ENCODE measurements at places on chromosomes 4 and X. TPM values are rescaled to one million over a fixed set of nuclear protein-coding genes. Genes with fewer than 3 reads are reported as not detected.
A peak's percentile ranks its signal among the peaks of the same experiment; 100 is the strongest.

GRCh38 chr4:79987401-79987800 is 85.6 kb downstream of the ANTXR2 start:
- no peaks in the 10 kb centered on the region for H3K4me1 ChIP-seq
- DNase-seq, result no peak
- no peaks in the 10 kb centered on the region for H3K36me3 ChIP-seq
- H3K4me3 ChIP-seq, result no peak overlapping the region
- H3K27ac ChIP-seq, result no peak overlapping the region
- H3K27me3 ChIP-seq, result no peaks in the 10 kb centered on the region

The FGF13 gene
- total RNA-seq, result 13.1 TPM

The UGT2B10 gene
- not detected for total RNA-seq

- H3K4me3 ChIP-seq, result no peak overlapping the region
- H3K27ac ChIP-seq, result no peak overlapping the region
- no peaks in the 10 kb centered on the region for H3K4me1 ChIP-seq
Measured at GRCh38 chr4:109411964-109412363, 21.7 kb upstream of the SEC24B start.

The FOXR2 gene
- not detected for total RNA-seq

The ARX gene
- total RNA-seq, result 0.33 TPM

- no peak overlapping the region for H3K4me3 ChIP-seq
- H3K4me1 ChIP-seq, result no peaks in the 10 kb centered on the region
- no peak for DNase-seq
- peaks cover 2% of the 10 kb centered on the region for H3K27me3 ChIP-seq
- H3K27ac ChIP-seq, result no peak overlapping the region
- no peaks in the 10 kb centered on the region for H3K36me3 ChIP-seq
Measured at GRCh38 chrX:41963348-41963747, 40.0 kb upstream of the CASK start.

The FSTL5 gene
- not detected for total RNA-seq

The BTC gene
- 5.0 TPM for total RNA-seq

GRCh38 chr4:41967392-41967791 is 14.2 kb upstream of the DCAF4L1 start:
- no peaks in the 10 kb centered on the region for H3K4me1 ChIP-seq
- H3K36me3 ChIP-seq, result no peaks in the 10 kb centered on the region

DNA sequence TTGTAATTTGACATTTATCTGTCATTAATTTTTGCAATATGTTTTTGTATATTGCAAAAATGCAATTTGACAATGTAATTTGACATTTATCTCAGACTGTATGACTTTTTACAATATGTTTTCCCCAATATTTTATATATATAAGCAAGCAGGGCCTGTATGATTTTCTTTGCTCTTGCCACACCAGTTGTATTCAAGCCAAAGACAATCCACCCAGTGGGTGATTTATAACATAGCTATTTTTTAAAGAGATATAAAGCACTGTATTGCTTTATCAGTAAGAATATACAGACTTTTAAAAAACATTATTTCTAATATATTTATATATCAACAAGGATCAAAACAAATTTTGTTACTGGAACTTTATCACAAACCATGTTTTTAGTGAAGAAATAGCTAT is 47.3 kb downstream of the SLIT2 start:
- DNase-seq, result no peak
- no peaks in the 10 kb centered on the region for H3K36me3 ChIP-seq
- no peak overlapping the region for H3K4me3 ChIP-seq
- H3K27me3 ChIP-seq, result no peaks in the 10 kb centered on the region

GRCh38 chr4:124262211-124263179 is 450.0 kb downstream of the ANKRD50 start:
- no peak overlapping the region for H3K4me3 ChIP-seq
- H3K27me3 ChIP-seq, result no peaks in the 10 kb centered on the region
- peak overlapping the region; percentile 33 for H3K27ac ChIP-seq
- DNase-seq, result peak; percentile 53
- no peaks in the 10 kb centered on the region for H3K36me3 ChIP-seq

GRCh38 chr4:55834086-55834795 is 14.7 kb downstream of the EXOC1L start:
- H3K4me3 ChIP-seq, result no peak overlapping the region
- no peak overlapping the region for H3K27ac ChIP-seq
- no peak for DNase-seq
- H3K36me3 ChIP-seq, result no peaks in the 10 kb centered on the region
- H3K4me1 ChIP-seq, result no peaks in the 10 kb centered on the region
- H3K27me3 ChIP-seq, result no peaks in the 10 kb centered on the region

- no peaks in the 10 kb centered on the region for H3K27me3 ChIP-seq
- no peak overlapping the region for H3K4me3 ChIP-seq
- no peak overlapping the region for H3K27ac ChIP-seq
- no peaks in the 10 kb centered on the region for H3K36me3 ChIP-seq
Measured at GRCh38 chr4:11634283-11634682, 205.6 kb upstream of the HS3ST1 start.

GRCh38 chr4:184785813-184786212 is 40.0 kb downstream of the ACSL1 start:
- H3K27ac ChIP-seq, result no peak overlapping the region
- no peak for DNase-seq
- H3K27me3 ChIP-seq, result no peaks in the 10 kb centered on the region
- H3K4me1 ChIP-seq, result no peaks in the 10 kb centered on the region
- no peaks in the 10 kb centered on the region for H3K36me3 ChIP-seq

The TASL gene
- total RNA-seq, result 0.66 TPM

- no peaks in the 10 kb centered on the region for H3K4me1 ChIP-seq
- DNase-seq, result no peak
- no peaks in the 10 kb centered on the region for H3K36me3 ChIP-seq
- peaks cover 14% of the 10 kb centered on the region for H3K27me3 ChIP-seq
- no peak overlapping the region for H3K4me3 ChIP-seq
Measured at GRCh38 chrX:109776986-109777385, 43.9 kb upstream of the ACSL4 start.

GRCh38 chr4:82398263-82398662 is 24.5 kb upstream of the HNRNPD start:
- no peaks in the 10 kb centered on the region for H3K36me3 ChIP-seq
- H3K4me1 ChIP-seq, result no peaks in the 10 kb centered on the region
- no peaks in the 10 kb centered on the region for H3K27me3 ChIP-seq
- H3K4me3 ChIP-seq, result no peak overlapping the region
- no peak overlapping the region for H3K27ac ChIP-seq

GRCh38 chr4:17103231-17103630 is 204.8 kb upstream of the LDB2 start:
- no peak overlapping the region for H3K4me3 ChIP-seq
- no peak for DNase-seq

GRCh38 chr4:139754938-139755337 is 89.3 kb downstream of the MGST2 start:
- H3K36me3 ChIP-seq, result no peaks in the 10 kb centered on the region
- H3K27me3 ChIP-seq, result no peaks in the 10 kb centered on the region
- no peak overlapping the region for H3K4me3 ChIP-seq
- no peaks in the 10 kb centered on the region for H3K4me1 ChIP-seq

- H3K36me3 ChIP-seq, result no peaks in the 10 kb centered on the region
Measured at GRCh38 chrX:74515356-74515755, 94.1 kb downstream of the SLC16A2 start.

The TENM3 gene
- total RNA-seq, result 8.8 TPM

The GRK4 gene
- 5.8 TPM for total RNA-seq

The IGFBP7 gene
- 205 TPM for total RNA-seq

The DCLK2 gene
- total RNA-seq, result 5.2 TPM

The RAB33A gene
- total RNA-seq, result 1.6 TPM

The HHIP gene
- total RNA-seq, result 1.0 TPM

The ODAM gene
- 1.2 TPM for total RNA-seq

DNA sequence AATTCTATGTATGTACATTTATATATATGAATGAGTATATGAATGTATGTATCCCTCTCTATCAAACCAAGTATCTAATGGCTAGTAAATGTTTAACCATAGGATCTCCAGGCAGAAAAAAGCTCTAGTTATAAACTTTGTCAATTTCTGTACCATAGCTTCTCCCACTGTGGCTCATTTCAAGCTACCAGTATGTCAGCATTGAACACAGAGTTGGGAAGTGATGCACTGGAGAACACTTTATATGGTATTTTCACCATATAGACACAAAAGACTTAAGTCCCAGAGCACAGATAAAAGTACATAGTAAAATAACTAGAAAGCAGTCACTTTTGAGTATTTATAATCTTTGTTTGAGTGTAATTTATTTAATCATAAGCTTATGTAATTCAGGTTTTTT is 53.9 kb upstream of the ATP8A1 start:
- no peaks in the 10 kb centered on the region for H3K36me3 ChIP-seq
- no peak for DNase-seq
- H3K27ac ChIP-seq, result no peak overlapping the region
- H3K4me1 ChIP-seq, result no peaks in the 10 kb centered on the region

The LGI2 gene
- total RNA-seq, result 2.2 TPM

DNA sequence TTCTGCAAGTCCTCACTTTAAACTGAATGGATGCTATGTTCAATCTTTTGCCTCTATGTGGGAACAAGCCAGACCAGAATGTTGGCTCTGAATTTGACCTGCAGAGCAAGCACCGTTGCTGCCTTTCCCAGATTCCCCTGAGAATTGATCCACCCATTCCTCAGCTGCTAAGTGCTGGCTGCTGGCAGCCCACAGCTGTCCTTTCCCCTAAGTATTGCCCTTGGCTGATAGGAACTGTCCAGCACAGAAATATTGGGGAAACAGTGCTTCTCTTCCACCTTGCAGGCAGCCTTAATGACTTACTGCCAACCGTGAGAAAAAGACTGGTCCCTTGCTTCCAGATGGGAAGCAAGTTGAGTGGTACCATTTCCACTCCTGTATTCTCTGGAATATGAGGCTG is 475.9 kb downstream of the PDHA2 start:
- H3K27ac ChIP-seq, result no peak overlapping the region
- H3K4me1 ChIP-seq, result no peaks in the 10 kb centered on the region
- H3K36me3 ChIP-seq, result no peaks in the 10 kb centered on the region

GRCh38 chrX:116230130-116230898 is 59.8 kb downstream of the AGTR2 start:
- H3K36me3 ChIP-seq, result no peaks in the 10 kb centered on the region
- H3K27me3 ChIP-seq, result no peaks in the 10 kb centered on the region
- no peak overlapping the region for H3K4me3 ChIP-seq
- H3K4me1 ChIP-seq, result no peaks in the 10 kb centered on the region

DNA sequence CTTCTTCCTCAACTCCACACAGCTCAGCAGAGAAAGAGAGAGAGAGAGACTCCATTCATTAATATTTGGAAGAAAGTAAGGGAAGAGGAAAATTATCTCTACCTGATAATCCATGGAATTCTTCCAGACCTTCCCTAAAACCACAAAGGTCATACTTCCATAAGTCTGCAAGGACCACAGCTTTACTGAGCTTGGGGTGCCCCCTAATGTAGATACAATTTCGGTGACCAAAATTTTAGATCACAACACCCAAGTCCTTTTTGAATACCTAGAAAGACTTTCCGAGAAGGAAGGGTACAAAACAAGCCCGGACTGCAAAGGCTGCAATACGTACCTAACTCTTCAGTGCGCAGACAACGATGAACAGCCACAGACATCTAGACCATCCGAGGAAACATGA is 523.9 kb downstream of the GLUD2 start:
- no peaks in the 10 kb centered on the region for H3K36me3 ChIP-seq
- DNase-seq, result no peak
- H3K4me3 ChIP-seq, result no peak overlapping the region
- no peak overlapping the region for H3K27ac ChIP-seq
- H3K4me1 ChIP-seq, result no peaks in the 10 kb centered on the region

The FHIP1A gene
- total RNA-seq, result 22.3 TPM

The HS6ST2 gene
- 0.32 TPM for total RNA-seq

- no peaks in the 10 kb centered on the region for H3K4me1 ChIP-seq
- H3K36me3 ChIP-seq, result no peaks in the 10 kb centered on the region
- H3K27ac ChIP-seq, result no peak overlapping the region
- no peaks in the 10 kb centered on the region for H3K27me3 ChIP-seq
Measured at GRCh38 chrX:151393514-151393913, 3.5 kb upstream of the VMA21 start.

DNA sequence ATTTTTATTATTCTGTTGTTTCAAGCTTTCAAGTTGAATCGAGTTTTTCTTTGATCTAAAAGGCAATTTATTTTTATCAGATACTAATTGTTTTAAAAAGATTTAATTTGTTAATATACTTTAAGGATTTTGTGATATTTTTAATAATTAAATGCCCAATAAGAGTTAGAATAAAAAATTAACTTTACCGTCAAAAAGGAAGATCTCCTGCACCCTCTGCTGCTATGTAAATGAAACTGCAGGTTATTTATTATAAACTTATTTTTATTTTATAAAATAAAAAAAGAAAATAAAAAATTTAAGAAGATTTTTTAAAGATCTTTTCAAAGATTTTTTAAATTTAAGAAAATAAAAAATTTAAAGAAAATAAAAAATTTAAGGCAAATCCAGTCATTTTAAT is 166.1 kb downstream of the CCSER1 start:
- no peak overlapping the region for H3K4me3 ChIP-seq
- DNase-seq, result no peak
- H3K27me3 ChIP-seq, result no peaks in the 10 kb centered on the region

- no peak for DNase-seq
- H3K27ac ChIP-seq, result no peak overlapping the region
- no peaks in the 10 kb centered on the region for H3K4me1 ChIP-seq
- no peaks in the 10 kb centered on the region for H3K27me3 ChIP-seq
- no peak overlapping the region for H3K4me3 ChIP-seq
Measured at GRCh38 chr4:154478547-154478946, 13.1 kb downstream of the DCHS2 start.

DNA sequence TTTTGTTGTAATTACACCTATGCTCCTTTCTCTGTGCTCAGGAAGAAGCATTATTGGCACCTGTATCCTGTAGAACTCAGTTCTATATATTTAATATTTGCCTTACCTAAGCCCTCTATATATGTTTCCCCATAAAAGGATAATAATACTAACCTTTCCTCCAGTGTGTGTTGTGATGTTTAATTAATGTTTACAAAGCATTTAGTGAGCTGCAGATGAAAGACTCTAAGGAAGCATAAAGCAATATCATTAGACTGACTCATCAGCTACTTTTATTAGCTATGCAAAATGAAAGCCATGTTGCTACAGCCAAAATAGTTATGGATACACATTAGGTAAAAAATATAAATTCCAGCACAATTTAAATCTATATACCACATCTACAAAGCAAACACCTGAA is 93.6 kb upstream of the PTPN13 start:
- H3K4me1 ChIP-seq, result no peaks in the 10 kb centered on the region
- no peak for DNase-seq
- no peaks in the 10 kb centered on the region for H3K36me3 ChIP-seq
- no peak overlapping the region for H3K27ac ChIP-seq
- H3K4me3 ChIP-seq, result no peak overlapping the region
- H3K27me3 ChIP-seq, result no peaks in the 10 kb centered on the region

DNA sequence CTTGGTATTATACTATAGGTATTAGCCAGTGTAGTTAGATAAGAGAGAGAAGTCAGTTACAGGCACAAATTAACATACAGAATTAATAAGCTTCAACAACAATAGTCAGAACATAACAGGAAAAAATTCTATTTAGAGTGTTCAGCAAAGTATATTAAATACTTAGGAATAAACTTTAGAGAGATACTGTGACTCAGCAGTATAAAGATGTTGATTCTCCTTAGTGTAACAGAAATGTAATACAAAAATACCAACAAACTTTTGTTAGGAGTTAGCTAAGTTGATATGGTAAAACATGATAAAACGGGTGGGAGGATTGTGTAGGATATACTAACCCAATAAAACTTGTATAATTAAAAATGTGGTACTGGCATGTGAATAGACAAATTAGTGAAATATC is 154.3 kb downstream of the DIPK2B start:
- DNase-seq, result no peak
- no peaks in the 10 kb centered on the region for H3K36me3 ChIP-seq
- no peaks in the 10 kb centered on the region for H3K27me3 ChIP-seq
- no peaks in the 10 kb centered on the region for H3K4me1 ChIP-seq

The TCEAL6 gene
- total RNA-seq, result not detected

The ETDA gene
- not detected for total RNA-seq

- no peak overlapping the region for H3K4me3 ChIP-seq
- no peaks in the 10 kb centered on the region for H3K36me3 ChIP-seq
- no peak for DNase-seq
- no peaks in the 10 kb centered on the region for H3K4me1 ChIP-seq
Measured at GRCh38 chrX:136725441-136726104, 55.2 kb downstream of the ARHGEF6 start.

All from breast epithelium (tissue), 4 donors.